ENCODE measurements at places on chromosomes 7 and 10.

- no peak for DNase-seq
Observed at GRCh38 chr10:49169776-49170175, 18.4 kb downstream of the TMEM273 start.

DNA sequence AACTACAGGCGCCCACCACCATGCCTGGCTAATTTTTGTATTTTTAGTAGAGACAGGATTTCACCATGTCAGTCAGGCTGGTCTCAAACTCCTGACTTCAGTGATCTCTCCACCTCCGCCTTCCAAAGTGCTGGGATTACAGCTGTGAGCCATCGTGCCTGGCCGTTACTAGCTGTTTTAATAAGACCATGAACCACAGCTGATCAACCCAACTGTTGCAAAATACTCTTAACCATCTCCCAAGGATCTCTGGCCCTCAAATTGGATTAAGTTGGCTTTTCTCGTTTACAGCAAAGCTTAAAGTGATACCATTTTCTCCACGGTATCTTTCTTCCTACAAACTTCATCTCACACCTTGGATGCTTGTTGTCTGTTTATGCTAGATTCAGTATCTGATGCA, 18.3 kb downstream of the ZFAND2A start:
- DNase-seq, result no peak

GRCh38 chr7:522071-522950, 2.7 kb upstream of the PDGFA start:
- no peak for DNase-seq

- DNase-seq, result no peak
Observed at GRCh38 chr7:53209129-53209528, 173.7 kb downstream of the POM121L12 start.

- DNase-seq, result peak; percentile 33
Observed at GRCh38 chr10:125160856-125161706, 718 bp upstream of the CTBP2 start.

GRCh38 chr7:30901856-30902255, 9.8 kb upstream of the AQP1 start:
- DNase-seq, result no peak

- DNase-seq, result no peak
Observed at GRCh38 chr10:110802551-110803238, 69.0 kb upstream of the PDCD4 start.

GRCh38 chr7:52309631-52310030, 725.8 kb upstream of the POM121L12 start:
- no peak for DNase-seq

DNA sequence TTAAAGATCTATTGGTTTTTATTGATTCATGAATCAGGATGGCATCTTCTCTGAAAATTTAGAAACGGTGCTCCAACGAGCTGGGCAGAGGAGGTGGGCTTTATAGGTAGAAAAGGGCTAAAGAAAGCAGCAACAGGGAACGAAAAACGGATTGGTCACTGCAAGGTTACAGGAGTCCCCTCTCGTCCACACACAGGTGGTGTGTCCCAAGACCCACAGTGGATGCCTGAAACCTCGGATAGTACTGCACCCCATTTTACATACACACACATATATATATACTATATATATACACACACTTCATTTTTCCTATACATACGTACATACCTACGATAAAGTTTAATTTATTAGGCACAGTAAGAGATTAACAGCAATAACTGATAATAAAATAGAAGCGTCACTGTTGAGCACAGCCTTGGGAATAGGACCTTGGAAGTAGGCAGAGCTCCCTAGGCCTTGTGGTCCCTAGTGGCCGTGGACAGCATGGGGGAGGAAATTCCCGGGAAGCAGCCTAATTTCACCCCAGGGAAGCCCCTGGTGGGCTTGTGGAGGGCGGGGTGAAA, 737 bp upstream of the NUB1 start:
- no peak for DNase-seq

- DNase-seq, result no peak
Observed at GRCh38 chr10:131973160-131973951, 8.4 kb downstream of the BNIP3 start.

- DNase-seq, result no peak
Observed at GRCh38 chr7:128831178-128831993, 1.2 kb downstream of the FLNC start.

GRCh38 chr7:10708447-10708846, 265.2 kb upstream of the PHF14 start:
- peak; percentile 13 for DNase-seq

- DNase-seq, result no peak
Observed at GRCh38 chr10:20634839-20635238, 262.3 kb downstream of the NEBL start.

GRCh38 chr10:36026656-36027390, 384.7 kb upstream of the FZD8 start:
- no peak for DNase-seq

DNA sequence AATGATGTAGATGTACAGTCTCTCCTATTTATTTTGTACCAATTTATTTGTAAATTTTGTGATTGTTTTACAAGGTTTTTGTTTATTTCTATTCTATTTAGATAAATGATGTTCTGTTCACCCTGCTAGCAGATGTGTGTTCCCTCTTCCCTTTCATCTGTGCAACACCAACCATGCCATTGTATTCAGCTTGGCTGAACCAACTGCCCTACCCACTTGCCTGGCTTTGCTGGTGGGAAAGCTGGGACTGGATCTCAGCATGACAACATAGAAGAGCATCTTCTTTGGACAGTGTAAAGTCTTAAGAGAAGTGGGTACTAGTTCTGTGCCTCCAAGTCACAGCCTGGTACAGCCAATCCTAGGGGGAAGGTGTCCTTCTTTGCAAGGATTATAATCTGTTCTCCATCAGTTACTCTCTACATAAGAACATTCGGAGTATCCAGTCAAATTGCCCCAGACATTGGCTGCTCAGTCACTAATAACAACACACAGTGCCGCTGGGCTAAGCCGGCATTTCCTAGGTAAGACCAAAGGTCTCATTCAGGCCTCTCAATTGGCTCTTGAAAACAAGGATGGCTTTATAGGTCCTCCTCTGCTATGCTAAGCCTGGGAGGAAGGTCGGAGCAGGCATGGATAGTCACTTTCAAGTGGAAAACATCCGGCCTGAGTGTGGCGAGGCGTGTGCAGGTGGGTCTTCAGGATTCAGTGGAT, 109.7 kb downstream of the NT5C2 start:
- no peak for DNase-seq

DNA sequence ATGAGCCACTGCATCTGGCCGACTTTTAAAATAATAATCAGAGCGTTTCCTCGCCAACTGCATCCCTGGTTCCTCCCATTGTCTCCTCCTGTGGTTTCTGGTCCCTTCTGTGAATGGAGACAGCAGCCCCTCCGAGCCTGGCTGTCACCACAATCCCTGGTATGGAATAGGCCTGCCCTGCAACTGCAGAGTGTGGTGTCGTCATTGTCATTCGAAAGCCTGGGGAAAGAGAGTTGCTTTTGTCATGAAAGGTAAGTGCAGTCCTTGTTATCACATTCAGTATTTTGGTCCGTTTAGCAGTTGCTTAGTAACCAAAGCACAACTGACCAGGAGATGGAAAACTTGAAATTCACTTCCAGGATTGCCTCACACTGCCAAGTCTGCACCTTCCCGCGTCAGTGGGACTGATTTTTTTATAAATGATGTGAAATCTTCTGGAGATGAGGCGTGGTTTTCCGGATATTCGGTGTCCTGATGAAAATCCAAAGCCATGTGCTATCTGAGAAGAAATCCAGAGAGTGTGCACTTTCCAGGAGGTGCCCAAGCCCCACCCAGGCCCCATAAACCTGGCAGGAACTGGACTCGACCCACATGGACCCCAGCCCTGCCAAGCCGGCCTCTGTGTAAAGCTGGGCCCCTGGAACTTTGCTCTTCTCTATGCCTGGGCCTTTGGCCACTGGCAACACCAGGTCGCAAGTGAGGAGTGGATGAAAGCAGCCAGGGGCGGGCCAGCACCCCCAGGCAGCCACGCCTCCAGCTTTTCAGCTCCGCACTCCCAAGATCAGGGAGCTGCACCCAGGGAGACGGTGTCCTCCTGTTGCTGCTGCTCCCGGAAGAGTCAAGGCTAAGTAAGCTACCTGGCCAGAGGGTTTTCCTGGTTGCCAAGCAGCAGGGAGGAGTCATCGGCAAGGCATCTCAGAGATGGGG, 133.7 kb upstream of the SH2B2 start:
- DNase-seq, result peak; percentile 14

DNA sequence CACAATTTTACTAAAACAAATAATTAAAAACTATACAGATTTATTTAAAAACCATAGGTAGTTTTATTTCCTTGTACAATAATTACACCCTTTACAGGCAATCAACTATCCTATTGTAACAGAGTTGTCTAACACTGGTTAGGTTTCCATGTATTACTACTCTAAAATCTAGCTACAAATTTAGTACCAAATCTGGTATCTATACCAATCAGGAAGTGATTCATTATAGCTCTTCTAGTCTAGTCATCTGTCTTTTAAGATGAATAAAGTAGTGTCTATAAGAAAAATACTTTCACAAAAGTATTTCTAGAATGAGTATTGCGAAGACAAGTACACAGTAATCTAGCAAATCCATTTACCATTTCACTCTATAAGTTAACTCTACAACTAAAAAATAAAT, 16.9 kb downstream of the ZNF800 start:
- no peak for DNase-seq

DNA sequence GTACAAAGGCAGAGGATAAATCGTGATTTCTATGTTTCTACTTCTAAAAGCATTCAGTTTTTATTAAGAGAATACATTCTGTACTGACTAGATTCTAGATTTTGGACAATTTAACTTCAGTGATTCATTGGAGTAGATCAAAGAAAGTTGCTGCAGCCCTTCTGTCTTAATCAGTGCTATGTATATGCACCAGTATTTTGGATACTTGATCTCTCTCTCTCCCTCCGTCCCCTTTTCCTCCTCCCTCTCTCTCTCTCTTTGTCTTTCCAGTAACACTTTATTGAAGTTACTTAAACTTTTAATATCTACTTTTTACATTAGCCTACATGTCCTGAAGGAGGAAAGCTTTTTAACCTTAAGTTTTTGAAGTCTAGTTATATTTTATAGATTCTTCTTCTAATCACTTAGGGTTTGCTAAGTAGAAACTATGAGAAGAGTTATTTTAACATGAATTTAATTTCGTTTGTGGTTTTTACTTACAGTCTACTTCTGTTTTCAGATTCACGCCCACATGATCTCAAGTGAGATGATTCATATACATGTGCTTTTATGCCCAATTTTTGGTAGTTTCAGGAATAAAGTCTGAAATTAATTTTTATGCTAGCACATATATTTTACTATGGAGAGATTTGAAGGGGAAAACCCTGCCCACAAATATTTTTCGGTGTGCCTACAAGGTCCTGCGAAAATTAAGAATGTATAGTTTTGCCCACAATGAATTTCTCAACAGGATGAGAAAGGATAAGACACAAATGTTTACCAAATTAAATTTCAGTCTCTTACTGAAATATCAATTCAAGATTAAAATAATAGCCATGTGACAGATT, 9.1 kb downstream of the MDFIC start:
- no peak for DNase-seq

- peak; percentile 90 for DNase-seq
Observed at GRCh38 chr10:110414548-110415309, 83.0 kb upstream of the DUSP5 start.

DNA sequence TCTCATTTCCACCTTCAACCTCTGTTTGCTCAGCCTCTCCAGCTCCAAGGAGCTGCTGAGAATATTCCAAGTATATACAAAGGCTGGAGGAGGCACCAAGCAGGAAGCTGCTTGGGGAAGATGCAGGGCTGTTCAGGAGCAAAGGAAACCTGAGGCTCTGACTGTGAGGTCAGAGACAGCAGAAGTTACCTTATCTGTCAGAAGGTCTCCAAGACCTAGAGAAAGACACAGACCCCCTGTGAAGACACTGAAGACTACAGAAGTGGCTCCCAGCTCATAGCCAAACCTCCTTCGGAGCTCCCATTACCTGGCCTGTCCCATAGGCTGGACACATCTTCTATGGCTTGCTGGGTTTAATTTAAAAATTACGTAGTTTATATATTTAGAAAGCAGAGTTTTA, 53.2 kb downstream of the PKD1L1 start:
- no peak for DNase-seq

DNA sequence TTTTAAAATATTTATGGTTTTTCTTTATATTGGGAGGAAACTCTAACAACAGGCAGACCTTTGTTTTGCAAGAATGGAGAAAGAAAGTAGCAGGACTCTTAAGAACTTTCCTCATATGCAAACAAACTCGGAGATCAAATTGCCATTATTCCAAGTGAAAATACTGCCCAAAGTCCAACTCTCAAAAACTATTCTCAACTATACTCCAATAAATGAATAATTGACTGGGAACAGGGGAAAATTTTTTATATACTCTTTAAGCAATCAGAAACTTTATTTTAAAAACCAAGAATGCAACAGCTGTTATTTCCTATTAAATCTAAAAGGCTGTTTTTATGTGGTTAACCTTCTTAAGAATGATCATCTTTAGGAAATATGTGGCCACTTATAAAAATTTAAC, 101.9 kb downstream of the COL28A1 start:
- DNase-seq, result no peak

DNA sequence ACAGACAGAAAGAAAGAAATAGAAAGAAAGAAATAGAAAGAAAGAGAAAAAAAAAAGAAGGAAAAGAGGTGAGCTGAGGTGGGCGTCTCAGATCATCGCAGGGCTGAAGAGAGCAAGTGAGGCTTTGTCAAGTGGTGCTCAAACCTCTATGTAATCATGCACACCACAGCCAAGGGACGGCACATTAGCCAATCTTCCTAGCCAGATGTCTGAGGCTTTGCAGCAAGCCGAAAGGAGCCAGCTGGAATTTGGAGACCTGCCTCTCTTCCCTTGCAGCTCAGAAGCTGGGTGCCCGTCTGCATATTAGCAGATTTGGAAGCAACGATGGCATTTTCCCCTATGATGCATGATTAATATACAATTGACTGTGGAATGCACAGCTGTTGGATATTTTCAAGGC, 52.5 kb downstream of the ADRA2A start:
- no peak for DNase-seq

- no peak for DNase-seq
Observed at GRCh38 chr10:100653957-100654781, 91.2 kb upstream of the PAX2 start.

DNA sequence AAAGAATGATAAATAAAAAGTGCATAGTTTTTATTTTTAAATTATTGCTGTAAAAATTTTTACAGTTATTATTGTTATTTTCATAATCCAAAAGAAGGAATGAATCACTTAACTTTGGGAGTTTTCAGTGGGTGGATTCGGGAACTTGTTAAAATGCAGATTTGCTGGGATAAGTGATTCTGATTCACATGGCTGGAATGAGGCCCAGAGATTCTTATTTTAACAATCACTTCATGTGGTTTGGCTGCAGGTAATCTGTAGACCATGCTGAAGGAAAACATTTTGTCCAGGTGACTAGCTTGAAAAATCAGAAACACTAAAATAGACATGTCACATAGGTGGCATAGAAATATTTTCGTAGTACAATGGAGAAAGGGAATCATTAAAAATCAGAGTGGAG, 13.9 kb downstream of the CROT start:
- no peak for DNase-seq

DNA sequence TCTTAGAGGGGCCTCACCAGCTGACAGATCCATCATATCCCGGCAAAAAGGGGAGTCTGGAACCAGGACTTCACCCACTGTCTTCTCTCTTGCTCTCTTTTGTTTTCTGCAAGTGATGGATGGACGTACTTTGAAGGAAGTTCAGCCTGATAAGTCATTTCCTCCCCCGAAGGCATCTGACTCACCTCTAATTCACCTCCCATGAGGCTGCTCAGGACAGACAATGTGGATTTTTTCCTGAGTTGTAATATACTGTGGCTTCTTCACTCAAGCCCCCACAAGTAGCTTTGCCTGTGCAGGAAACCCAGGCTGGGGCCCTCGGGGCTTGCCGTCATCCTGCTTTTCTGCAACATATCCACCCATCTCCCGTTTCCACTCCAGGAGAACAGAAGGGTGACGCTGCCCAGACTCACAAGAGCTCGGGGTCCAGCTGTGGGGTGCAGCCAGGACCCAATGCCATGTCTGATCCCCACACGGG, 70.4 kb downstream of the ASB13 start:
- DNase-seq, result peak; percentile 67
